NCI-H1930 (cell line): ENCODE measurements at places on chromosomes 3 and 15.

- DNase-seq: no peak
Observed at GRCh38 chr3:187522293-187522692, 147.9 kb downstream of the SST start.

DNA sequence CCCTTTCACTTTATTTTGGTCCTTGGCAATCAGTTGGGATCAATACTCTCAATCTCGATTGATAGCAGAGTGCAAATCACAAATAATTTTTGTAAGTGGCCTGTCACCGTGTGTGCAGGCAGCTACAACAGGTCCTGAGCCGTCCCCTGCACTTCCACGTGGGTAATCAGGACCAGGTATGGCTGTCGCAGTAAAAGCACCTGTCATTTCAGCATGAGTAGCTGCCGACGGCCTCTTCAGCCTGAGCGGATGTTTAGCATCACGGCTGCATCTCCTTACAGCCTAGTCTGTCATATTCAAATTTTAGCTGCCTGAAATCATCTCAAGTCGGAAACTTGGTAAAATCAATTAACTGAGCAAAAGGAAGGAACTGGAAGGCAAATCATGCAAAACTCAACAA is 53.0 kb upstream of the FOXP1 start:
- DNase-seq: no peak

DNA sequence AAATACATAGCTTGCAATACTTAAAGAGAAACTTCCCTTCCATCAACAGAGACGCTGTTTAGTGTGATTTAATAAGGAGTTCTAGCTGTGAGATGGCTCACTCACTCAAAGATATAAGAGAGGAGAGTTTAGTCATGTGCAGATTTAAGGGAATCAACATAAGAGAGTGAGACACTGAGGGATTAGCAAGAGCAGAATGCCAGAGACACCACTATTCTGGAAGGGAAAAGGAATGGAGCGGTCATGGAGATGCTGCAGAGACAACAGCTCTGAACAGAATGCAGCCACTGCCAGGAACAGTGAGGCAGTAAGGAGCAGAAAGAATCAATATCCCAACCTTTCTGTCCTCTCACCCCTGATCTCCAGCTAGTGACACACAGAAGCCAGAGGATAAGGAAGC is 248.8 kb downstream of the MBNL1 start:
- no peak for DNase-seq

- DNase-seq: no peak
Observed at GRCh38 chr3:72720566-72720965, 127.7 kb downstream of the SHQ1 start.
